ENCODE measurements at places on chromosomes 7 and 10.
A peak's percentile ranks its signal among the peaks of the same experiment; 100 is the strongest.

- DNase-seq, result no peak
Observed at GRCh38 chr10:77552252-77552651, 85.4 kb downstream of the KCNMA1 start.

DNA sequence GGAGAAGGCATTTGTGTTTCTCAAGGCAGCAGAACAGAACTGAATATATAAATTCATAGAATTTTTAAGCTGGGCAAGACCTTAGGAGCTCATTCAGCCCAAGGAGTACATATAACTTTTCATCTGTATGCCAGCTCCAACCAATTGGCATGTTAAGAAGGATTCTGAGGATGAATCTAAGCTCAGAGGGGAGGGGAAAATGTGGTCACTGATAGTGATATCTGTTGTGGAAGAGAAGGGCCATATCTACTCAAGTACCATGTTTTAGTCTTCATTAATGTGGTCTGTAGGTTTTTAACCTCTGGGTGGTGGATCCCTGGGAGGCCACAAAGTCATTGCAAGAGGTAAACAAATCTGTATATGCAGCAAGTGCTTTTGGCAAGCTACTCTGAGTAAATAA is 6.4 kb downstream of the CALD1 start:
- DNase-seq, result no peak

DNA sequence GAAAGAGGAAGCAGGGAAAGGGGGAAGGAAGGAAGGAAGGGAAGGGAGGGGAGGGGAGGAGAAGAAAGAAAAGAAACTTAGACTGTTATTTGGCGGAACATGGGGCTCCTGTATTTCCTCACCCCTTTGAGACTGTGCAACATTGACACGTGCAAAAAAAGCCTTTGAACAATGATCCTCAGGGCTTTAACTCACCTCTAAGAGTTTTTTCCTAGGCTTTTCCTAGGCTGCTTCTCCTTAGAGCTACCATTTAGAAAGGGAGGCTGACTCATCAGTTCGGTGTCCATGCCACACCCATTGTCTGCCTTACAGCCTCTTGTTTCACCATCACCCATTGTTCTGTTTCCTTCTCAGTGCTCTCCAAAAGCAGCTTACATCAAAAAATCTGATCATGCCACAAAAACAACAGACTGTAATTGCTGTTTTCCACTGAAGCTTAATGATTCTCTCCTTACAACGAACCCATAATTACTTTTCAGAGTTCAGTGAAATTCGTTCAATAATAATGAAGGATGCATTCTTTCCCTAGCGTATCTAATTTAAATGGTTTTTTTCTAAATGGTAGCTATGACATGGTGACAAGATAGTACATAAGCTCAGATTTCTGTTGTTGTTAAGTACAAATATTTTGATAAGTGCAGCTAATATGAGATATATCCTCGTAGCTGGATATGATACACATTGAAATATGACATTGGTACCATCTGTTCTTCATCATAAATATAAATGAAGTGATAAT is 90.8 kb downstream of the PRLHR start:
- DNase-seq, result no peak

DNA sequence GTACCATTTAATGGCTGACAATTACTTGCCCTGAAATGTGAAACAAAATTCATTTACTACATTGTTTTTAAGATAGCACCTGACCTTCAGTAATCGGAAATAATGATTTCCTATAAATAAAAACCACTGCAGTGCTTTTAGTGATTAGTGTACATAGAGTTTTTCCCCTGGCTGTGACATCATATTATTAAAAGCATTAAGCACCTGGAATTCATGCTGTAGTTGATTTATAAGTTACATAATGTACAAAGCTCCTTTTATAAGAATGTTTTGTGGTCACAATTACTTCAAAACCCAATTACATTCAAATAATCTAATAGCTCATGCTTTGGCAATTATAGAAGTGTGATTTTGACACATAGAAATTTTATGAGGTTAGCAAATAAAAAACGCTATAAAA is 44.3 kb upstream of the EIF4H start:
- no peak for DNase-seq

DNA sequence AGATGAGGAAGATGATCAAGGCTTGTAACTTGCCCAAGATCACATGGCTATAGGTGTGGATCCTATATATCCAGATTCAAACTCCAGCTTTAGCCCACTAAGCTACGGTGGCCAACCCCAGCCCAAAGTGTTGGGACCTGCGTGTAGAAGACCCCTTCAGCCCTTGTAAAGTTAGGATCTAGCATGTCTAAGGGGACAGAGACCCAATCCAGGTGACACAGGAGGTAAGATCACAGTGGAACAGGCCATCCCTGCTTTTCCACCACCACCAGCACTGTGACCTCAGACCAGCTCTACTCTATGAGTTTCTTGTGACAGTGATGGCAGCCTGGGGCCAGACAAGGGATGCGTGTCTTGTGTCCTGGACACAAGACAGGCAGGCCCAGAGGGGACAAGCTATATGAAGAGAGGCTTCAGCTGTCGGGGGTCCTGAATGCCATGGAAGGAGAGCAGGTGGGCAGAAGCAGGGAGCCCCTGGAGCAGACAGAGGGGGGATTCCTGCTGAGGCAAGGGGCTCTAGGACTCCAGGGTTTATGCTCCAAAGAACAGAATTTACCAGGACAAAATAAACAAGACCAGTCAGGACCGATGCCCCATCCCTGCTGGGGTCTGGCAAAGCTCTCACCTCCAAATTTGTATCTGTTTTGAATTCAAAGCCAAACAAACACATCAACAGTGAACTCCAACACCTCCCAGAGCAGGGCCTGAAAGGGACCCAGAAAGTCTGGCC is 10.4 kb downstream of the GPRIN2 start:
- no peak for DNase-seq

DNA sequence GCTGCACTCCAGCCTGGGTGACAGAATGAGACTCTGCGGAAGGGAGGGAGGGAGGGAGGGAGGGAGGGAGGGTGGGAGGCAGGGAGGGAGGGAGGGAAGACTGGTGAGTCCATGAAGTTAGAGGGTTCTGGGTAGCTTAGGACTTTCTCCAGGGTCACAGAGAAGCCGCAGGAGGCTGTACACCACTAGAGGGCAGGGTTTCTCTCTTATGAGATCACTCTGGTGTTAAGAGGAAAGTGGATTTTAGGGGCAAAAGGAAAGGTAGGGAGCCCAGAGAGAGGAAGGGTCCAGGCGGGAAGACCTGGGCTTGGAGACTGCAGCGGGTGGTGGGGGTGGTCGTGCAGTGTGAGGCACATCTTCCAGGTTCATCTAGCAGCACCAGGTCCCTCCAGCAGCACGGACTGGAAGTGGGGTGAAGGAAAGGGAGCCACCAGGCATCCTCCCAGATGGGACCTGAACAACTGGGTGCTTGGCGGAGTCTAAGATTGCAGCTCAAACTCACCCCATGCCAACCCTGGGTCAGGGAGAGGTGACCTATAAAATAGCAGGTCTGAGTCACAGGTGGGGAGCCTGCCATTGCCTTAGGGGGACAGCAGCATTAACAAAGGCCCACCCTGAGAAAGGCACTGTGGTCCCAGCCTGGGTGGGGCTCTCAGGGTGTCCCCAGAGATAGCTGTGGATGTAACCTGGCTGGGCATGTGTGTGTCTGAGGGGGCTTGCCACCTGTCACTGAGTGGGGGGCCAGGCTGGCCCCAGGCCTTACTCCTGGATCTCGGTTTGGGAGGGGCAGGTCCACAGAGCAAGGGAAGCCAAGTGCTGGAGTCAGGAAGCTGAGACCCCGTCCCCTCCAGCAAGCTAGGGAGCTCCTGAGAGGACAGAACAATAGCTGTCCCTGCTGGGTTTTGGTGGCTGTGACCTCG is 48.5 kb upstream of the SLC29A3 start:
- peak; percentile 75 for DNase-seq

DNA sequence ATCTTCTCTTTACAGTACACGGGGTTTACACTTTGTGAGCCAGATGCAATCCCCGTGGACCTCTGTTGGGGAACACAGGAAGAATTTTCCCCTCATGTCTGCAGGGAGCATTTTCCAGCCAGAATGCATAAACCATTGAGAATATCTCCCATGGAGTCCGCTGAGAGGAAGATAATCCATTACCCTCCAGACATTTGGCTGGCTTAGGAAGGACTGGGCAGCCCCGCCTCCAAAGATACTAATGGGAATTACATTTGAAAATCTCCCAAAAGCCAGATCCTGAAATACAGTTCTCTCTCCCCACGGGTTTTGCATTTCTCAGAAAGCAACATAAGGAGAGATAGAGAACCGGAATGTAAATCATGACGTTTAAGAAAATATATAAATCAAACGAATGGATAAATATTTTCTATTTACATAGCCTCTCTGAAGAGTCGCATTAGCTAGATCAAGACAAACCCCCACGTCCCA is 53.5 kb downstream of the TRIL start:
- no peak for DNase-seq

DNA sequence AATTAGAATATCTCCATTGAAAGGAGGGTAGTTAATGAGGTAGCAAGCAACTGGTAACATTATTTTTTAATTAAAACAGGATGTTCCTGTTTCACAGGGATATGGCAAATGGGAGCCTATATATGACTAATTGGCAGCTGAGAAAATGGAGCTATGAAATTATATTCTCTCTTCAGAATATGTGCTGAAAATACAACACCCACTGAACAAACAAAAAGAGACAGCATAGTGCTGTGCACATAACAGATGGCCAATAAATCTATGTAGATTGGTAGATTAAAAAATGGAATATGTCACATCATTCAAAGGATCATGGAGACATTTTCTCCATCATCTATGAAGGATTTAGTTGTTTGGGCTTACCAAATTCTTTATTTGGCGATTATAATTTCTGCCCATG is 362.0 kb downstream of the GPR37 start:
- DNase-seq, result no peak

DNA sequence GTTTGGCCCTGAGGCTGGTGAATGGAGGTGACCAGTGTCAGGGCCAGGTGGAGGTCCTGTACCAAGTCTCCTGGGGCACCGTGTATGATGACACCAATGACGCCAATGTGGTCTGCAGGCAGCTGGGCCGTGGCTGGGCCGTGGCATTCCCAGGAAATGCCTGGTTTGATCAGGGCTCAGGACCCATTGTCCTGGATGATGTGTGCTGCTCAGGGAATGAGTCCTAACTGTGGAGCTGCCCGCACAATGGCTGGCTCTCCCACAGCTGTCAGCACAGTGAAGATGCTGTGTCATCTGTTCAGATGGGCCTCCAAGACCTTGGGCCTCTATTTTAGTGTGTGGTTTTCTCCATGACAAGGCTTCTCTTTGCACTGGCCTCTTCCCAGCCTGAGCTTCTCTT is 64.0 kb downstream of the DMBT1 start:
- no peak for DNase-seq

DNA sequence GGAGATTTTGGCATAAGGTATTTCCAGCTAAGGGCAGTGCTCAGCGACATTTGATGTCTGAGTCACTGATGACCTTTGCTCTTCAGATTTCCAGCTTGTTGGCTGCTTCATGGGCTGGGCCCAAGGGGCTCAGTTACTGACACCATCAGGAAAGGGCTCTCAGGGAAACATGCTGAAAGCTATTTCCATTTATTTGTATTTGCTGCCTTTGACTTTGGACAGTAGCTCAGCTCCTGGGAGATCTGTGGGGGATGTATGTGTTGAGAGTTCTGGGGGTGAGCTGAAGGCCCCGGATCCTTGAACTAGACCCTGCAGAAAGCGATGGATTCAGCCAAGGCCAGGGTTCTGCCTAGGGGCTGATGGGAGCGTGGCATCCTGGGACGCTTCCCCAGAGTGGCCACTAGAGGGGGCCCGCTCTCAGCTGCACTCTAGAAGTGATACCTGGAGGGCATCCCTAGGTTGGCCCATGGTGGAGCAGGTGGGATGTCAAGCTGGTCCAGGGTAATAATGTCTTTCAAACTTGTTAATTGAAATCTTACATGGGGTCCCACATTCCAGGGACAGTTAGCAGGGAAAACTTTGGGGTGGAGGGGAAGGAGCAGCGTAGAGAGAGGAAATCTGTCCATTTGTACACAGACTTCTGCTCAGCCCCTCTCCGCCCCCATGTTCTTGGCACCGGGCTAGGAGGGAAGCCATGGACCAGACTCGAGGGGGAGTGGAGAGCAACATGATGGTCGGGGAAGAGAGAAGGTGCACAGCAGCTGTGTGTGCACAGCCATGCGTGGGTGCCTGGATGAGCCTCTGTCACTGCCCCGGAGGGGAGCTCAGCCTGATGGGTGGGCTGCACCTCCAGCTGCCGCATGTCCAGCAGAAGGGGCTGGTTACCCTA is 3.0 kb upstream of the BTBD16 start:
- no peak for DNase-seq

GRCh38 chr7:99407872-99408378 is 472 bp downstream of the PDAP1 start:
- no peak for DNase-seq

GRCh38 chr10:71573562-71574518 is 145.7 kb downstream of the C10orf105 start:
- DNase-seq, result no peak

DNA sequence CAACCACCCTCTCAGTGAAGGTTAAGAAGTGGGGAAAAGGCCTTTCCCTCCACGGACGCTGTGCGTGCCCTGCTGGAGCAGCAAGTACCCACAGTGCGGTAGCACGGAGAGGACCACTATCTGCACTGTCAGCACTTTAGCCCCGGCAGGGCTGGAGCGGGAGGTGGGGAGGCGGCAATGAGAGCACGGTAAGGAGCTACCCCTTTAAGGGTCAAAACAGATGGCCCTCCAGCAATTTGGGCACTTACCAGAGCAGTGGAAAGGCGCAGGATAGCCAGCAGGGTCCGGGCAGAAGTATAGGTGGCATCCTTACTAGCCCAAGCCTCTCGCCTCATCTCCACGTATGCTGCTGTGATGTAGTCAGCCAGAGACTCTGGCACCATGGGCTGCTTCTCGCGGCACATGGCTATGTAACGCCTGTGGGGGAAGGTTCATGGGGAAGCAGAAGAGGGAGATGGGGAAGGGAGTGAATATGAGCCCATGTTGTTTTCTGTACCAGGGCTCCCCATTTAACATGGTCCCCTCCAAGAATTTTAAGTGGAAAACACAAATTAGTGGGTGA is 5.2 kb downstream of the COPS6 start:
- no peak for DNase-seq

GRCh38 chr7:140989068-140989467 is 25.7 kb downstream of the MRPS33 start:
- no peak for DNase-seq

DNA sequence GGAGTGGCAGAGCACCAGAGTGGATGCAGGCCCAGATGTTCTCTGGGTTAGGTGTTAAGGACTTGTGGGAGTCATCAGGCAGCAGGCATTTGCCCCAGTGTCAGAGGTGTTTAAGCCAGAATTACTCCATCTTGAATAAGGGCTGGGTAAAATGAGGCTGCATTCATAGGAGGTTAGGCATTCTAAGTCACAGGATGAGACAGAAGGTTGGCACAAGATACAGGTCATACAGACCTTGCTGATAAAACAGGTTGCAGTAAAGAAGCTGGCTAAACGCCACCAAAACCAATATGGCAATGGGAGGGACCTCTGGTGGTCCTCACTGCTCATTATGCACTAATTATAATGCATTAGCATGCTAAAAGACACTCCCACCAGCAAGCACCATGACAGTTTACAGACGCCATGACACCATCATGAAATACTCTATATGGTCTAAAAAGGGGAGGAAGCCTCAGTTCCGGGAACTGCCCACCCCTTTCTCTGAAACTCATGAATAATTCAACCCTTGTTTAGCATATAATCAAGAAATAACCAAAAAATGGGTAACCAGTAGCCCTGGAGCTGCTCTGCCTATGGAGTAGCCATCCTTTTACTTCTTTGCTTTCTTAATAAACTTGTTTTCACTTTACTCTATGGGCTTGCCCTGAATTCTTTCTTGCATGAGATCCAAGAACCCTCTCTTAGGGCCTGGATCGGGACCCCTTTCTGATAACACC is 882 bp upstream of the LRRC61 start:
- no peak for DNase-seq

- DNase-seq, result no peak
Observed at GRCh38 chr7:126856691-126857291, 395.9 kb downstream of the GRM8 start.

- DNase-seq, result no peak
Observed at GRCh38 chr7:140559410-140559809, 80.1 kb upstream of the MKRN1 start.

Data from iPS DF 6.9 (cell line).